ENCODE measurements at places on chromosomes 6 and 20.

DNA sequence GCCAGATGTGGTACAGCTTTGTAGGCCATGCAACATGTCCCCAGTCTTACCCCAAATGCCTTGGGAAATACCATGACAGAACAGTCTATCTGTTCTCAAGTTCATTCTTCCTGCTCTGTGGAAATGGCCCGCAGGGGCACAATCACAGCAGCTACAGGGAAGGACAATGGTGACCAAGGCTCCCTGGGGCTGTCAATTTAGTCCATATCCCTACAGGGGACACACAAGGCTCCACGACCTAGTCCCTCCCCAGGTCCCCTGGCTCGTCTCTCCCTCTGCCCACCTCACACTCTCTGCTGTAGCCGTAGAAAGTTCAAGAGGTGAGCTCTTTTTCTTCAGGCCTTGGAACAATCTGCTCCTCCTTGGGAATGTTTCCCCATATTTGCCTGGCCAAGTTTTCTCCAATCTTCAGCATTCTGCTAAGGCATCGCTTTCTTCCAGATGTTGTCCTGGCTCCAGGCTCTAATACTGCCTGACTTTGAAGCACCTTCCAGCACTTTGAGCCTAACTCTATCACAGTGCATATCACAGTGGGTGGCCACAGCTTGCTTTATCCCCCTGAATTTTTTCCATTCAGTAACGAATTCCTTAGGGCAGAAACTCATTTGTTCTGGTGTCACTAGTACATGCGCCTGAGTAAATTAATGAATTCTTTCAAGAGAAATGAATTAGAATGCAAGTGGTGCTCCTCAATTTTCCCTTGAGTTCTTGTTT, 92.6 kb downstream of the MAP3K7 start:
- DNase-seq: peak; percentile 78

- DNase-seq: peak; percentile 64
Measured at GRCh38 chr6:103872678-103873077, 987.0 kb downstream of the HACE1 start.

- DNase-seq: no peak
Measured at GRCh38 chr6:135819665-135820064, 31.8 kb upstream of the PDE7B start.

DNA sequence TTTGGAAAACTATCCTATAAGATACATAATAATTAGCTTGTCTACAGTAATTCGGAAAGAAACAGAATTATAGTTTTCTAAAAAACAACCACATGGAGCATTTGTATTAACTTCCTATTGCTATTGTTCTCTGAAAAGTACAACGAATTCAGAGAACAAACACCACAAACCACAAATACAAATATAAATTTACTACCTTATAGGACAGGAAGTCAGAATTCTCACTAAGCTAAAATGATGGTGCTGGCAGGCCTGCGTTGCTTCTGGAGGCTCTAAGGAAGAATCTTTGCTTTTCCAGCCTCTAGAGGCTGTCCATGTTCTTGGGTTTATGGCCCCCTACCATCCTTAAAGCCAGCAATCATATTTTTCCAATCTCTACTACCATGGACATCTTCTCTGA, 173.6 kb upstream of the TCF21 start:
- no peak for DNase-seq

- no peak for DNase-seq
Measured at GRCh38 chr6:128188678-128189077, 287.8 kb upstream of the THEMIS start.

DNA sequence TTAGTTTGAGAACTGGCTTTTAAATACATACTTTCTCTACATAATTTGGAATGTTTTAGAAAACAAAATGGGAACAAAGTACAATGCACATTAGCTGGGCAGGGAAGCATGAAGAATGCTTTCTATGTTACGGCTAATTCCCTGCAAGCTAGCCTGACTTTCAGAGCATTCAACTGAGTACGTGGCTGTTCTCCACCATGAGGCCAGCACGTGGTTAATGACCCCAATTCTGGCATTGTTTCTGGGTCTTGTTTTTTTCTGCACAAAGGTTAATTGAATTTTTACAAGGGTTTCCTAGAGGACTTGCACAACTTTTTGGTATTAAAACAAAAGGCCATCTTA, 208.6 kb upstream of the AGPAT4 start:
- DNase-seq: no peak

DNA sequence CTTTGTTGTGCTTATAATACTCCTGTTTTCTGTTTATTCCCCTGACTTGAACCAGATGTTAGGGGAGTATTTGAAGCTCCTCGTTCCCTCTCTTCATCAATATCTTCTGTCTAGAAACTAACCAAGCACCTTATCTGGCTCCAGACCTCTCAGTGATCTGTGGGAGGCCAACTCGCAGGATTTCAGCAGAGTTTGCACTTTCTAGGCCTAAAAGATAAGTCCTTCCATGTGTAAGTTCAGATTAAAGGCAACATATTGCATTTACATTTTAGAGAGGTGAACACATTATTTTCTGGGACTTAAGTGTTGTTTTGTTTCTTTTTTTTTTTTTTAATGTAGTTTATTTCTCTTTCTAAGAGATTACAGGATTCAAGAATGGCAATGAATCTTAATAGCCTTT, 139.4 kb upstream of the AKAP12 start:
- no peak for DNase-seq

DNA sequence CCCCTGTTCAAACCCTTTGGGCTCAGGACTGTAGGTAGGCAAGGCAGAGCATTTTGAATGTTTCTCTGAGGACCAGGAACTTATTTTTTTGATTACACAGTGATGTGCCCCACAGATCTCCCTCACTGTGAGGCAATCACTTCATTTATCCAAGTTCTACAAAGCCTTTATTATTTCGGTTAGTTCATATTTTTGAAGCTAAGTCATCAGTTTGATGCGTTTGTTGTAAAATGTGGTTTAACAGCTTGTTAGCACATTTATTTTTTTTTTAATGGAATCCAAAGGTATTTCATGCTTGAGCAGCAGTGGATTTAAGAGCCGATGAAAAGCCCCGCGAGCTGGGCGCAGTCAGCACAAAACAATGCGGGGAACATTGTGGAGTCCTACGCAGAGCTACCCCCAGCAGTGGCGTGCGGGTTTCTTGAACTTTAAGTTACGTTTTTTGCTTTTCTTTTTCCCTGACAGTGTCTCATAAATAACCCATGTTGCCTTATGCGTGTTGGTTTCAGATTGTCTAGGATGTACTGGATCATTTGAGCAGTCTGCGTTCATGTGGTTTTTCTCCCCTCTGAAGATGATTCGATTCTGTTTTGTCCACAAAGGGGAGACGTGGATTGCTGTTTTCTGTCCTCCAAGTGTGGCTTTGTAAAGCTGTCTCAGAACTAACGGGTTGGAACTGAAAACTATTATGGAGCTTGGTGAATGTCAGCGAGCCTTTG, 233.6 kb upstream of the BMP2 start:
- DNase-seq: no peak
